ENCODE measurements at places on chromosomes 7 and 10.

DNA sequence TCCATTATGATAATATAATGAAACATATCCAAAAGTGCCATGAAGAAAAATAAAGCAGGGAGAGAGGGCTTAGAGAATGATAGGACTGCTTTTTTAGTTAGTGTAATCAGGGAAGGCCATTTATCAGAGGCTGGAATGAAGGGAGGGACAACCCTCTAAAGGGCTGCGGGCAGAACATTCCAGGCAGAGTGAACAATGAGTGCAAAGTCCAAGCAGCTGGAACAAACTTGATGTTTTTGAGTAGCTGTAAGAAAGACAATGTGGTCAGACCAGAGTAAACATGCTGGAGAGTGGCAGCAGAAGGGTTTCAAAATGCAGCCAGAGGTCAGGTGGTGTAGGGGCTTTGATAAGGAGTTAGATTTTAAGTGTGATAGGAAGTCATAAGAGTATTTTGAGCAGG lies 65.6 kb upstream of the CCDC6 start:
- H3K4me3 ChIP-seq = no peak overlapping the region
- DNase-seq = no peak
- no peaks in the 10 kb centered on the region for H3K4me1 ChIP-seq
- no peaks in the 10 kb centered on the region for H3K36me3 ChIP-seq
- H3K27ac ChIP-seq = no peak overlapping the region

DNA sequence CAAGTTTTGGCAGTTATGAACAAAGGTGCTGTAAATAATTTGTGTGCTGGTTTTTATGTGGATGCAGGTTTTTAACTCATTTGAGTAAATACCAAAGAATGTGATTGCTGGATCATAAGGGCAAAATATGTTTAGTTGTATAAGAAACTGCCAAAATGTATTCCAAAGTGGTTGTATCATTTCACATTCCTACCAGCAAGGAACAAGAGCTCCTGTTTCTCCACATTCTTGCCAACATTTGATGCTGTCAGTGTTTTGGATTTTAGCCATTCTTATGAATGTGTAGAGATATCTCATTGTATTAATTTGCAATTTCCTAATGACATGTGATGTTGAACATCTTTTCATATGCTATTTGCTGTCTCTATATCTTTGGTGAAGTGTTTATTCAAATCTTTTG lies 207.3 kb upstream of the LRGUK start:
- H3K4me3 ChIP-seq = no peak overlapping the region
- DNase-seq = no peak
- no peak overlapping the region for H3K27ac ChIP-seq

GRCh38 chr10:126599949-126600682 lies 70.4 kb downstream of the C10orf90 start:
- no peaks in the 10 kb centered on the region for H3K27me3 ChIP-seq
- H3K4me1 ChIP-seq = no peaks in the 10 kb centered on the region
- H3K27ac ChIP-seq = no peak overlapping the region
- no peak overlapping the region for H3K4me3 ChIP-seq
- no peak for DNase-seq
- no peaks in the 10 kb centered on the region for H3K36me3 ChIP-seq

GRCh38 chr7:1593091-1593866 lies 23.4 kb upstream of the PSMG3 start:
- no peaks in the 10 kb centered on the region for H3K27me3 ChIP-seq
- no peaks in the 10 kb centered on the region for H3K36me3 ChIP-seq
- DNase-seq = no peak
- H3K4me1 ChIP-seq = no peaks in the 10 kb centered on the region
- H3K27ac ChIP-seq = no peak overlapping the region

- H3K4me1 ChIP-seq = peaks cover 35% of the 10 kb centered on the region
- H3K27ac ChIP-seq = no peak overlapping the region
Observed at GRCh38 chr10:11184093-11184492, 166.4 kb downstream of the CELF2 start.

DNA sequence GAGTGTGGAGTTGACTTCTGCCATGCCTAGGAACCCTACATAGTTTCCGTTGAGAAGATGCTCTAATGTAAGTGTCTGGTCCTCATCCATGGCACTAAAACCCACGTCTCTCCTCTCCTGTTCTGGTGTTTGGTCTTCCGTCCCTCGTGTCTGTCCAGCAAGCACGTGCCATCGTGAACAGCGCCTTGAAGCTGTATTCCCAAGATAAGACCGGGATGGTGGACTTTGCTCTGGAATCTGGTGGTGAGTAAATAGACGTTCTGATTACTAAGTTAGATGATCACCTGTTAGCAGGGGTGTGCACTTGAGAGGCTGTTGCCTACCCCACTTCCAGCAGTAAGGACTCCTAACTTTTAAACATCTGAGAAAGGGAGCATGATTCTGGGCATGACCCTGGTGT lies 15.1 kb upstream of the GET4 start:
- H3K4me3 ChIP-seq = no peak overlapping the region
- H3K36me3 ChIP-seq = peaks cover 75% of the 10 kb centered on the region
- H3K27ac ChIP-seq = no peak overlapping the region
- no peaks in the 10 kb centered on the region for H3K27me3 ChIP-seq
- DNase-seq = no peak

- DNase-seq = no peak
- H3K27me3 ChIP-seq = no peaks in the 10 kb centered on the region
- no peak overlapping the region for H3K27ac ChIP-seq
- no peaks in the 10 kb centered on the region for H3K4me1 ChIP-seq
- no peak overlapping the region for H3K4me3 ChIP-seq
- no peaks in the 10 kb centered on the region for H3K36me3 ChIP-seq
Observed at GRCh38 chr7:22598318-22598920, 98.4 kb upstream of the STEAP1B start.

DNA sequence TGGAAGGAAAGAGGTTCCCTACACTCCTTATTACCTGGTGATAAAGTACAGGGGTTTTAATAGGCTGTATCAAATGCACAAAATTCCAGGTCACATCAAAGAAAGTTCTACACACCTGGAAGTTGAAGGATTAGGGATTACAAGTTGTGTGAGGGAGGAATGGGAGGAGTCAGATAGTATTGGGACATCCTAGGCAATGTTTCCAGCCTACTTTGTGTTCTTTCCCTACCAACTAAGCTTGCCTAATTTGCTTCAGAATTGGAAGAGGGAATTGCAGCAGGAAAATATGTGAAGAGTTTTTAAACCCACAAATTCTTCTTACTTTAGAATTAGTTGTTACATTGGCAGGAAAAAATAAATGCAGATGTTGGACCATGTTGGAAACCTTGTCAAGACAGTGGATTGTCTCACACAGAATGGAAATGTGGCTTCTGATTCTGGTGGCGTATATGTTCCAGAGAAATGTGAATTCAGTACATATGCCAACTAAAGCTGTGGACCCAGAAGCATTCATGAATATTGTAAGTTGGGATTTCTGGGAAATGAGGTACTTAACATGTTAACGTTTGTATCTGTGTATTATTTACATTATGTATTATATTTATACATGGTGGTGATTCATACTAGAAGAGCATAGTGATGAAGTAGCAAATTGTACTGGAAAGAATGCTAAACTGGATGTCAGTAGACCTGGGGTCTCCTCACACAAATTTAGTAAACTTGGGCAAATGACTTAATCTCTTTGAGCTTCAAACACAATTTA lies at the start of gene LIPM:
LIPM (plus strand) TSS at position 208 of the 763 bp plus-strand sequence; CDS start at position 375, 167 bp downstream.
- no peak for DNase-seq
- no peak within 1 kb of the TSS for H3K4me3 ChIP-seq
- no peak within 1 kb of the TSS for H3K27ac ChIP-seq
- no peaks in the 10 kb centered on the region for H3K4me1 ChIP-seq

DNA sequence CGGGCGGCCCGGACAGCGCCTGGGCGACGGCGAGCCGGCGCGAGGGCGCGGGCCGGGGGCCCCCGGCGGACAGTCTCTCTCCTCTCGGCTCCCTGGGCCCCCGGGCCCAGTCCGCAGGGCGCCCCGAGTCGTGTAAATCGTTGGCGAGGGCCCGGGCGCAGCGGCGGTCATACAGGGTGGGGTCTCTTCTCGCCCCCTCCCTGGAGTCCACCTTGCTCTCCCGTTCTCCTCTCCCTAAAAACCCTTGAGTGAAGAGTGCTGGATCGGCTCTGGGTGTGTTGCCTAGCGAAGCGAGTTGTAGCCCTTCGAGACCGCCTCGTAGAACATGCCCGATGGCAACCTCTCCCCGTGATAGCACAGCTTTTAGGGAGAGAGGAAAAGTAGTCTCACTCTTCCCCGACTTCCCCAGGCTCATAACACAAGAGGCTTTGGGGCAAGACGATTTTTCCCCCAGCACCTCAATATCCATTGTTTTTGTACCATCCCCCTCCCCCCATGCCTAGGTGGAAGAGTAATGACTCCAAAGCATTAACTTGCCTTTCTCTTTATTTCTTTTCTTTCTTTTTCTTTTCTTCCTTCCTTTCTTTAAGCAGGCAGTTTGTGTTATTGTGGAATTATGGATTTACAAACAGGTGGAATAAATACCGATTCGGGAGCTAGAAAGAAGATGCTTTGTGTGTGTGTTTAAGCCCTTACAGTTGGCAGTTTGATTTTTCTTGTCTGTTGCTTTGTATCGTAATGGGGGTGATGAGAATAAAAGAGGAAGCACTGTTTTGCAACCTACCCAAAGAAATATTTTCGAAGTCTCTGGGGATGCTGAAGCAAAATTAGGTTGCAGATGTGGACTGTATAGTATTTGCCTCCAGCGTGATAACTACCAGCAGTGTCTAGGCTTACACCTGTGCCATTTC lies 822 bp downstream of the SHOC2 start:
- H3K27me3 ChIP-seq = no peaks in the 10 kb centered on the region
- peaks cover 36% of the 10 kb centered on the region for H3K4me1 ChIP-seq
- H3K4me3 ChIP-seq = peak overlapping the region; percentile 80
- no peaks in the 10 kb centered on the region for H3K36me3 ChIP-seq

- no peak overlapping the region for H3K4me3 ChIP-seq
- peaks cover 51% of the 10 kb centered on the region for H3K36me3 ChIP-seq
- peaks cover 71% of the 10 kb centered on the region for H3K4me1 ChIP-seq
Observed at GRCh38 chr10:95266674-95267095, 24.1 kb downstream of the PDLIM1 start.

Measured in right atrium auricular region (tissue), 2 donors.